ENCODE measurements at places on chromosomes 12 and 14.
A peak's percentile ranks its signal among the peaks of the same experiment; 100 is the strongest.

GRCh38 chr14:95221531-95221930, 64.2 kb upstream of the DICER1 start:
- no peak for DNase-seq

DNA sequence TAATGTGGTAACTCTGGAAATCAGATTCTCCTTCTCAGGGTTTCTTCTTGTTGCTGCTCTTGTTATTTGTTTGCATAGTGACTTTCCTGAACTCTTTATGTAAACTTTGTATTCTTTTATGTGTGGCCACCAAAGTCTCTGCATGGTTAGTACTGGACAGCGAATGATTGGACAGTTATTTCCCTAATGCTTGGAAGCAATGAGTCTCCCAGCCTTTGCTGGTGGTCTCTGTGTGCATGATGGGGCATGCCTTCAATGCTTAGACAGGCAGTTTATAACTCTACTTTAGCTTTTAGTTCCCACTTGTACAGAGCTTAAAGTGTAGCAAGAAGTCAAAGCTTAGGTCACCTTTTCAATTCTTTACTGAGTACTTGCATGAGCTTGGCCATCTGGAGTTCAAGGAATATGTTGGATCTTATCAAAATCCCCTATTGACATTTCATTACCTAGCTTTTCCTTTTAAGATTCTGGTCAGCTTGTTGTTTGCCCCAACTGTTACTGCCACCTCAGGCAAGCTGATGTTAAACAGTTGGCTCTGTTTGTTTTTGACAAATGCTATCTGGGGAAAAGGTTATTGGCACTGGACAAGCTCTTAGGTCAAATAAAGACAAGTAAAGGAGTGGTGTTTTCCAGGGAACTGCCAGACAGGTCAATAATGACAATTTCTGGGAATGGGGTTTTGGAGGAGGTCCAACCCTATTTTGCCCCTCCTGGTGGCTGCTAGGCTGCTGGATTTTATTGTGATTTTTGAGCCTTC, 12.3 kb downstream of the CCDC91 start:
- no peak for DNase-seq

DNA sequence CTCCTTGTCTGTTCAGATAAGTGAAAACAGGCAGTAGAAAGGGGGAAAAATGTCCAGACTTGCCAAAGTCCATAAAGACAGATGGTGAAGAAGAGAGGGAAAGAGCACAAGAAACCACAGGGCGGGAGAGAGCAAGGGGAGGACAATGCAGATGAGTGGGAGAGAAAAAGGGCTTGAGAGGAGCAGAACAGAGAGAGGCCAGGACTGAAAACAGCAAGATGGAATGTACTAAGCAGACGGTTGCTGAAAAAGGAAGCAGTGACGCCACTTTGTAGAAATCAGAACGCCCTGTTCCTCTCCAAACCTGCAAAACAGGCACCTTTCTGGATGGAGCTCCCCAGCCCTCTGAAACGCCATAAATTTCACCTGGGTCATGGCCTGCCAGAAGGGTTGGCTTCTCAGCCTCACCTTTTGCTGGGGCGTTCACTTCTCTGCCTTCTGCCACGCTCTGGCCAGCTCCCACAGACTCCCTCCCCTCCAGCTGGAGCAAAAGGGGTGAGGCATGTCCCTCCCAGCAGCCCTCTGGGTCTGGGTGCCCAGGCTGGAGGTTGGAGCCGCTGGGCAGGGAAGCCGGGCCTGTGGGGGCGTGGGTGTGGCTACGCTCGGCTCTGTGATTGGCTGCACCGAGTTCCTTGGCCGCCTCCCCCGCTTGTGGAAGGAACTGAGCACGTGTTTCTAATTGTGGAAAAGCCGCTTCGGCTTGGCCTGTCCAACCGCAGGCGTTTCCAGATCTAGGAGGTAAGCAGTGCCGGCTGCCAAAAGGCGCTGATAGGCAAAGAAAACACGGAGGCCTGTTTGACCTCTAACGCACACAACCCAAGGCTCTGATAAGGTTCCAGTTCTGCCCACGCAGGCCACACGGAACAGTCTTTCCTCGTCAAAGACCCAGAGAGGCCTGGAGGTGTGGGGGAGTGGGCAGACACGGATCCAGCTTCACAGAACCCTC, 29.3 kb downstream of the SLC7A8 start:
- peak; percentile 6 for DNase-seq

- DNase-seq: no peak
Measured at GRCh38 chr14:73238424-73238852, 1.1 kb downstream of the PAPLN start.

DNA sequence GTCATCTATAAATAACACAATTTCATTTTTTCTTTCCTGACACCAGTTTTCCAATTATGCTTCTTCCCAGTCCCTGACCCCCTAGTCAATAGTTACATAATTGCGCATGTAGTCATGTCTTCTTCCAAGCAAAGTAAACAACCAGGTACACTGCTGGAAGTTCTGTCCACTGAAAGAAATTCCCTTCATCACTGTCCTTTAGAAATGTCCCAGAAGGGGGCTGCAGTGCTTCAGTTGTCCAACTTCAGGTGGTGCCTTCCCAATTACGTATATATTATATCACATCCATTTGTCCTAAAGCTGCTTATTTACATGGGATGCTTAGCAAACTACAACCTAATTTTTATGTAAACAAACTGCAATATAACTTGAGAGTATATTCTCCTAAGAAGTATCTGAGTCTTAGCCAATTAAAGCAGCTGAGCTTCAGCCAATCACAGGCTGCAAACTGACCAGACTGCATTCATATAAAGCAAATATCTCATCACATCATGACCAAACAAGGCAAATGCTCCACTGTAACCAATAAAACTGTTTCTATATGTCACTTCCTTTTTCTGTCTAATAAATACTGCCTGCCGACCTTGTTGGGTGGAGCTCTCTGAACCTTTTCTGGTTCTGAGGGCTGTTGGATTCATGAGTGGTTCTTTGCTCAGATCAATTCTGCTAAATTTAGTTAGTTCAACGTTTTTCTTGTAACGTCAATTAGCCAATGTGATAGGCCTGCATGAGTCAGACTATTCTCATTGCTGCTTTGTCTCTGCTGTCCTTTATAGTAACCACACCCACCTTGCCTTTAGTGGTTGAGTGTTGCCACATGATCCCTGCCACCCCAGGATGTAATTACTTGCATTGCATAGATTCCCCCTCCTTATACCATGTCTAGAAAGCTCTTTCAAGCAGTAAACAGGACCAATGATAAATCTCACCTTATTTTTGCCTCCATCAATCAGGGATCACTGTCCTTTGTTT, 239.3 kb downstream of the ALG10B start:
- DNase-seq: no peak

DNA sequence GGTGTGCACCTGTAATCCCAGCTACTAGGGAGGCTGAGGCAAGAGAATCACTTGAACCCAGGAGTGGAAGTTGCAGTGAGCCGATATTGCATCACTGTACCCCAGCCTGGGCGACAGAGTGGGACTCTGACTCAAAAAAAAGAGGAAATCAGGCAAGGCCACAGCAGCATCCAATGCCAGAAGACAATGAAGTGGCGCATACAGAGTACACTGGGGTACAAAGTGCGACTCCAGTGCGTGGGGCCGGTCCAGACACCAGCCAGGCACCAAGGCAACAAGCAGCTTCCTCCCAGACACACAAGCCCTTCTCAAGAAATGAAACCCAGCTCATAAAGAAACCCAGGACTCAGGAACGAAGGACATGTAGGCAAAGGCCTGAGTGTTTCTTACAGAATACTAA, 28.2 kb downstream of the TTC7B start:
- DNase-seq: no peak

- DNase-seq: no peak
Measured at GRCh38 chr12:106254724-106255123, 6.9 kb upstream of the CKAP4 start.

GRCh38 chr12:24014915-24015832, 65.7 kb upstream of the SOX5 start:
- DNase-seq: no peak

DNA sequence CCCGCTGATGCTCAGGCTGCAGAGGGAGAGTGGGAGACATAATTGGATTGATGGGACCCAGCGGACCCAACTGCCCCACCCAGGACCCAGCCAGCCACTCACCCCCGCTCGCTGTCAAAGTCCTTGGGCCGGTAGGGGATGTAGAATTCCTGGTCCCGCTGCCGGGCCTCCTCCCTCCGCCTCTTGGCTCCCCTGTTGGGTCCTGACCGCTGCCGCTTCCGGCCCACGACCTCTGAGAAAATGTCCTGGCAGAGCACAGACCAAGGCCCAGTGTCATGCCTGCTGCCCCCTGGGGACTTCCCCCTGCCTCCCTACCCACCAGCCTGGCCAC, 13.5 kb downstream of the CFAP73 start:
- no peak for DNase-seq

DNA sequence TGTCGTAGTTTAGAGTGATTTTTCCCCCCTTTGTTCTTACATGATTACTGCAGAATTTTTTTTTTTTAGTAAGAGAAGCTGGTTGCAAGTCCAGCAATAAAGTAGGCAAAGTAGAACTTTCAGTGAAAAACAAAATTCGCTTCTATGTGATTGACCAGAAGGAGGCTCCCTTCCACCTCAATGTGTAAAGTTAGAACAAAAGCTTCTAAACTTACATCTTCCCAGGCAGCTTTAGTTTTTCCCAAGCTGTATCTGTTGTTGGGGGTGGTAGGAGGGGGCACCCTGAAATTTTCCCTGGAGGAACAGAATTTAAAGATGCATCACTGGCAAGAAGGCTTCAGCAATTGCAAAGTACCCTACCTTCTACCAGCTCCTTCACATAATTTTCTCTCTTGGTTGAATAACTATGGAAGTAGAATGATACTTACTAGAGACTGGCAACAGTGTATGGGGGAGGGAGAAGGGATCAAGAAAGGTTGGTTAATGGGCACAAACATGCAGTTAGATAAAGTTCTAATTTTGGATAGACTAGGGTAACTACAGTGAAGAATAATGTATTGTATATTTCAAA, 87.3 kb upstream of the E2F7 start:
- DNase-seq: no peak

DNA sequence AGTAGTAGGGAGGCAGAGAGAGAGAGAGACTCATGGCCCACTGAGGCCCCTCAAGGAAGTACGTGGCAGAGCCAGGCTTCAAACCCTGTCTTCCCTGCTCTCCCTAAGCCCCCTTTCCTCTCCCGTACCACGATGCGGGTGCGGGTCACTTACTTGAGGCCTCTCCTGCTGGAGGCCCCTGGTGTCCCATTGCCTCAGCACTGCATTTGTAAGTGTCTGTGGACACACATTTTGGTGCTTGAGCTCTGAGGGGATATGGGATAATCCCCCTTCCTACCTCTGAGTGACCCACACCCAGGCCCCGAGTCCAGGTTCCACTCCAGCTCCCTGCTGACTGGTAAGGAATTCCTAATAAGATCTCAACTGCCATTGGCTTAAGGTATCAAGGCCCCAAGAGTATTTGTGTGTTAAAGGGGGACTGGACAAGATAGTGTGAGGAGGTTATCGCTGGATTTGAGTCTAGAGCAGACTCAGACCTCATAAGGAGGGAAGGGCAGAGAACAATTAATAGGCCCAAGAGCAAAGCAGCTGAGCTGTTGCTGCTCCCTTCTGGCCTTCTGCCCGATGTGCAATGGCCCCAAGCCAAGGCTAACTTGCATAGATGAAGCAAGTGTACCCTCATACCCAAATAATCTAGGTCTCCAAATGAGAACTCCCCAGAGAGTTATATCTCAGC, 71.9 kb downstream of the CRACR2A start:
- no peak for DNase-seq

GRCh38 chr14:92663049-92663448, 85.4 kb downstream of the LGMN start:
- DNase-seq: no peak

DNA sequence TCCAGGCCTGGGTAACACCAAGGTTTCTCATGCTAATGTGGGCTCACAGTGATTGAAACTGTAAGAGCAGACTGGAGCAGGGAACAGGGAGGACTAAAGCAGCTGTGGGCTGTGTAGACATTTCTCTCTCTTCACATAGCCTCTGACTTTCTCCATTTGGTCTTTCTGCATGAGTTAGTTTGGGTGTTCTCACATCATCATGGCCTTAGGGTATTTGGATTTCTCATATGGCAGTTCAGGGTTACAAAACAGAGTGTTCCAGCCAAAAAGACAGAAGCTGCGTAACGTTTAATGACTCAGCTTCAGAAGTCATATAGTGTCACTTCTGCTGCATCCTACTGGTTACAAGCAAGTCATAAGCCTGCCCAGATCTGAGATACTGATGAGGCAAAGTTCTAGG, 52.0 kb upstream of the OSBPL8 start:
- no peak for DNase-seq

DNA sequence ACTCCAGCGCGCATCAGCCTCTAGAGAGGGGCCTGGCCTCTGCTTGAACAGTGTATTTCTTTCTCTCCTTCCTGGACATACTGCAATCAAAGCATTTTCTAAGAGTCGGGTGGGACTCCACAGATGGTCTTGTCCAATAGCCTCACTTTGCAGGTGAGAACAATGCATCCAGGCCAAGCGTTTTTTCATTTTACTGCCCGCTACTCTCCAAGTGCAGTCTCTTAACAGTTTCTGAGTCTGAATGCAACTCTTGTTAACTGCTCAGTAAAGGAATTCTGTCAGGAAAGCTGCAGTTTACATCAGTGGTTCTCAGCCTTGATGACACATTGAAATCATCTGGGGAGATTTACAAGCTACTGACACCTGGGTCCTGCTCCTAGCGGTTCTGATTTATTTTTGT, 57.0 kb downstream of the IRF2BPL start:
- DNase-seq: no peak

DNA sequence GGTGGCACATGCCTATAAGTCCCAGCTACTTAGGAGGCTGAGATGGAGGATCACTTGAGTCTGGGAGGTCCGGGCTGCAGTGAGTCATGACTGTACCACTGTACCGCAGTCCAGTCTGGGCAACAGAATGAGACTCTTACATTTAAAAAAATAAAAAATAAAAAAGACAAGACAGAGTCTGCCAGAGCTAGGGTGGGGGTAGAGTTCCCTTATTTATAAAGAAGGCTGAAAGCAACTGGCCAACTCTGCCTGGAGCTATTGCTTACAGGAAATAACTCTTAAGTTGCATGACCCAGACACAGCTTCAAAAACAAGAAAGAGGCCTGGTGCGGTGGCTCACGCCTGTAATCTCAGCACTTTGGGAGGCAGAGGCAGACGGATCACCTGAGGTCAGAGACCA, 31.5 kb downstream of the NUMB start:
- DNase-seq: no peak

GRCh38 chr12:68977335-68977734, 44.4 kb upstream of the CPM start:
- DNase-seq: no peak

DNA sequence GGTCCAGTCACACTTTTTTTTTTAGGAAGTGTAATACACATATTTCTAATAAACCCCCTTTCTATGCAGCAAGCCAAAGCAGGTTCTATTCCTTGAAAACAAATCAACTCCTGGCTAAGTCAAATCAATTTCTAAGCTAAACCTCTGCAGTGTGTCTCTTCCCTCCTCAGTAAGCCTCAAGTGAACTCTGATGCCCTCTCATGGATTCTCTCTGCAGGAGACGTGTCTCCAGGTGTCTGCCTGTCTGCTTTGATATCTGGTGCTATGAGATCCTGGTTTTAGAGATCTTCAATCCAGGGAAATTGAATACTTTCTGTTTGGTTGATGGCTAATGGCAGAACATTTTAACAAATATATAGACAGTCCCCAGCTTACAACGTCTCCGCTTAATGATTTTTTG, 791.7 kb downstream of the AACS start:
- no peak for DNase-seq

All from activated CD8-positive, alpha-beta T cell treated with anti-CD3 and anti-CD28 coated beads for 36 hours (primary cell).